ENCODE measurements at places on chromosomes 1 and 21.

- no peak for DNase-seq
Observed at GRCh38 chr1:41072051-41072450, 50.5 kb upstream of the SLFNL1 start.

DNA sequence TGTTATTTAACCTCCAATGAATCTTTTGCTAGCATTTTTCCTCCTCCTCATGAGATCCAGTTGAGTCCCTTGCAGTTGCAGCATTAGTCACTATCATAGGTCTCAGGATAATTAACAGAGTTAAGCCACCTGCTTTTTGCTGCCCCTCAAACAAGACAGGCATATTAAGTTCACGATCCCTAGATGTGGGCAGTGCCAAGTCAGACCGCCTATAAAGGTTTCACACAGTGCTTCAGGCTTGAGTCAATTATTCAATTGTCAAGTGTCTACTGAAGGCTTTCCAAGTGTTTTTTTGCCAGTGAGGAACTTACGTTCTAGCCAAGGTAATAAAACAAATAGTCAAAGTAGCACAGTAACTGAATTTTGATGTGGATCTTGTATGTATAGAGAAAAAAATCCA is 175.0 kb downstream of the DAB1 start:
- DNase-seq = no peak

DNA sequence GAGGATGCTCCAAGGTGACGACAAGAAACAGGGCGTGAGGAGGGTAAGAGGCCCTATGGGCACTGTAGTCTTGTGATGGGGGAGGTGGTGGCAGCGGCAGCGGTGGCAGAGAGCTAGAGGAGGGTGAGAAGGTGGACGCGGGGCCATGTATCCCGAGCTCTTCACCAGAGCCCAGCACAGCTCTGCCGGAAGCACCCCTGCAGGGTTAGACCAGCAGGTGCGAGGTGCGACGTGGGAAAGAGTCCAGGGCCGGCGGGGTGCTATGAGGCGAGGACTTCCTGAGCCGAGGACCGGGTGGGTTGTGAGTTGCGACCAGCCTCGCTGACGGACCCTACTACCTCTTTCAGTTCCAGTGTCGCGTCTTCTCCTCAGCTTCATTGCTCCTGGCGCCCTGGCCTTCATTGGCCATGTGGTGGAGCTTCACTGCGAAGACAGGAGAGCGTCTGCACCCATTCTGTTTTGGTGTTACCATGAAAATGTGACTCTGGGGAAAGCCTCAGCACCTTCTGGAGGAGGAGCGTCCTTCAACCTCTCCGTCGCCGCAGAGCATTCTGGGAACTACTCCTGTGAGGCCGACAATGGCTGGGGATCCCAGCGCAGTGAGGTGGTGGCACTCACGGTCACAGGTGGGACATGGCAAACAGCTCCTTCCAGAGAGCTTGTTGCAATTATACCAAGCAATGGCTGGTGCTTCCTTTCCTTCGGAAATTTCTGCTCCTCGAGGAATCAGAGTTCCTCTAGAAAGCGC is 67.9 kb upstream of the KIRREL1 start:
- no peak for DNase-seq

- DNase-seq = no peak
Observed at GRCh38 chr1:159207774-159208173, 3.1 kb downstream of the ACKR1 start.

DNA sequence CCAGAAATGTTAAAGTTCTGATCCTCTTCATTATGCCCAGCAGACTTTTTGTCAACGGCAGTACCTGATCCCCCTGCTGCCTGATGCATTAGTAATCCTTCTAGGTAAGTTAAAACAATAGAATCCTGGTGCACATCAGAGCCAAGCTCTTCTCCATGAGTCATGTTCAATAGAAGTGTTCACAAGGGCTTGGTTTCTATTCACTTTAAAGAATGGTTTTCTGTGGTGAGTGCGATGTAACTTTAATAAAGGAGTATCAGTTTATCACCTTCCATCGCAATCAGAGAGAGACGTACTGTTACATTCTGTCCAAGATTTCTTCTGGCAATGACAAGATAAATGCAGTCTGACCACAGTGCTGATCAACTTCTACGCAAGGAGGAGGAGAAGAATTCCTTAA is 96.8 kb downstream of the NRIP1 start:
- no peak for DNase-seq

DNA sequence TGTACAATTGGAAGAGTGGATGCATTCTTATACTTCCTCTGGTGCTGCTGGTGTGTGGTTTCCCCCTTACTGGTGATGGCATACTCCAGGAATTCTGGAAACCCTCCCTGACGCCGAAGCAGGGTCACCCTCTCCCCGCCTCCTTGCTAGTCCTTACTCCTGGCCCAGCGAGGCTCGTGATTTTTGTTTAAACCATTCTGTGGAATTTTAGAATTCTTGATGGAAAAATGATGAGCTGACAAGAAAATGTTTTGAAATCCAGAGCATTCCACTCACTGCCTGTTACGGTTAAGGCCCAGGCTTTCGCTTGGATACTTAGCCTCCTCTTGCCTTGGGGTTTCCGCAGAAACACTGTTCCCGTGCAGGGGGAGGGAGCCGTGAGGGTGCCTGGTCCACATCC is 41.1 kb downstream of the IL6R start:
- DNase-seq = no peak

DNA sequence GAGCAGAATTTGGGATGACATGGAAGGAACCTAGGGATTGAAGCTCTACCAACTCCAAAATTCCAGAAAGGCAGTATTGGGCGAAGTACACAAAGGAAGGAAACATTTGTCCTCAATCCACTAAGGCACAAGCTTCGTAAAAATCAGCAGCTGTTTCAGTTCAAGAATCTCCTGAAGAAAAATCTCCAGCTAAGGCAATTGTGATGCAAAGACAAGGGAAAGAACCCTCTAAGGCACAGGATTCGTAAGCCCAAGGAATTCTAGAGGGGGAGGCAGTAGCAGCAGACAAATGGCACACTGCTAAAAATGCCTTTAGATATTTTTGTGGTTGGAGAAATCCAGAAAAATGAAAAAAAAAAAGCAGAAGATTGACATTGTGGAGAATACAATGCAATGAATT is 64.5 kb upstream of the PLPPR5 start:
- no peak for DNase-seq

GRCh38 chr1:183276386-183277080 is 90.5 kb downstream of the LAMC2 start:
- DNase-seq = no peak

DNA sequence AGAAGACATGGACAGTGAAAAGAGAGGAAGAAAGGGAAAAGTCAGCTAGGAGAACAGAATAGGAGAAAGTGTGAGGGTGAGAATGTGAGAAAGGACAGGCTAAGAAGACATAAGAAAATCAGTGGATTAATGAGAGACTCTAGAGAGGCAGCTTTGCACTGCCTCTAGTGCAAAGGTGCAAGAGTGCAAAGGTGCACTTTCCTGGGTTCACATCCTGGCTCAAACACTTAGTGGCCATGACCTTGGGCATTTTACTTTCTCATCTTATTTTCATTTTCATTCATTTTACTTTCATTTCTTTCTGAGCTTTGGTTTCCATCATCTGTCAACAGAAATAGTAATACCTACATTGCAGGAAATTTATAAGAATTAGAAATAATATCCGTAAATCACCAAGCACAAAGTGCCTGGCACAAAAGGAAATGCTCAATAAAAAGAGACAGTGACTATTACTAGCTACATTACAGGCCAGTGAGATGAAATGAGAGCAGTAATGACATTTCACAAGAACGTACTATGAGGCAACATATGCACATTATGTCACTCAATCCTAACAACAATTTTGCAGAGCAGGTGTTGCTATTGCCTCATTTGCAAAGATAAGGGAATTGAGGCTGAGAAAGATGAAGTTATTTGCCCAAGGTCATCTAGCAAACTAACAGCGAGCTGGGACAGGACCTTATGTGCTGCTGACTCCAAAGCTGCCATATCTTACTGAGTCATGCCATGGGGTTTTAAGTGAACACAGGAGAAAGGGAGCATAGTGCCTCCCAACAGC is 107.0 kb upstream of the TLR5 start:
- DNase-seq = no peak

GRCh38 chr1:1298861-1299685 is 8.7 kb downstream of the ACAP3 start:
- DNase-seq = peak; percentile 71

GRCh38 chr21:45528028-45528705 is 14.1 kb downstream of the SLC19A1 start:
- DNase-seq = peak; percentile 34

DNA sequence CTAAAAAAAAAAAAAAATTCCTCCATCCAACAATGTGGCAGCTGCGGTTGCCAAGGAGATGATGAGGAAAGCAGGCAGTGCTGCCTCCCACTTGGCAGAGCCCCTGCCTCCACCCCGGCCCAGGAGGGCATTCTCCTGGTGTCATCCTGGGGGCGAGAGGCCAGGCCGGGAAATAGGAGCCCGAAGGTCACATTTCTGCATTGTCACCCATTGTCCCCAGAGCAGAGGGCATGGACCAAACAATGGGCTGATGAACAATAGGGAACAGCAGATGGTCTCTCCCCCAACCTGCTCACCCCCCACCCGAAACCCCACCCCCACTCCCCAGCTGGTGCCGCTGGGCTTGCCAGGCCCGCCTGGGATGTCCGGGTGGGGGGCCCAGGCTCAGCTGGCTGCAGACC is 37.3 kb downstream of the CAMK2N1 start:
- DNase-seq = no peak

DNA sequence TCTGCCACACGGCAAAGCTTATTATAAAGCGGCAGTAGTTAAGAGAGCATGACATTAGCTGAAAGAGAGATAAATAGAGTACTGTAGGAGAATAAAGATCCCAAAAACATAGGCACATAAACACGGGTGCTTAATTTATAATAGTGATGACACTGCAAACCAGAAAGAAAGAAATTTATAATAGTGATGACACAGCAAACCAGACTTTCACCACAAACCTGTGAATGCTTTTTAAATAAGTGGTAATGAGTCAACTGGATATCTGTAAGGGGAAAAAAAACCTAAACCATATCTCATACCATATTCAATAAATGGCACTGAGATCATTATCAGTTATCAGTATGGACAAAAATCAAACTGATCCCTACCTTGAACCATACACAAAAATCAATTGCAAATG is 25.5 kb downstream of the USP1 start:
- DNase-seq = no peak

- no peak for DNase-seq
Observed at GRCh38 chr1:233659495-233659894, 45.6 kb downstream of the KCNK1 start.

DNA sequence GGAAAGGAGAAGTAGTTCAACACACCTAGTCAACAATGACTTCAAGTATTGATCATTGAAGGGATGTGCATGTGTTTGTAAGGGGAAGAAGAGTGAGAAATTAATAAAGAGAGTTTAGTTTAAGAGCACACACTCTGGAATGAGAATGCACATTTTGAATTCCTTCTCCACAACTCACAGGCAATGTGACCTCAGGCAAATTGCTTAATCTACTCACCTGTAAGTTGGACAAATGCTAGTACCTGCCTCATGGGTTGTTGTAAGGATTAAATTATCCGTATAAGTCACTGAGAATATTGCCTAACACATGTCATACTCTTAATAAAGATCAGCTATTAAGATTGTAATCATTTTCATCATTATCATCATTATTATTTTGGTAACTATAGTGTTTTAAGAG is 204.0 kb upstream of the NFIA start:
- no peak for DNase-seq

- DNase-seq = no peak
Observed at GRCh38 chr1:181134543-181135436, 46.3 kb downstream of the IER5 start.

- no peak for DNase-seq
Observed at GRCh38 chr1:156601892-156602291, 613 bp upstream of the GPATCH4 start.

GRCh38 chr1:231683439-231684165 is 57.0 kb downstream of the DISC1 start:
- no peak for DNase-seq

GRCh38 chr1:117589544-117589943 is 16.3 kb upstream of the TENT5C start:
- DNase-seq = no peak

GRCh38 chr1:38039331-38040088 is 7.1 kb downstream of the POU3F1 start:
- no peak for DNase-seq

DNA sequence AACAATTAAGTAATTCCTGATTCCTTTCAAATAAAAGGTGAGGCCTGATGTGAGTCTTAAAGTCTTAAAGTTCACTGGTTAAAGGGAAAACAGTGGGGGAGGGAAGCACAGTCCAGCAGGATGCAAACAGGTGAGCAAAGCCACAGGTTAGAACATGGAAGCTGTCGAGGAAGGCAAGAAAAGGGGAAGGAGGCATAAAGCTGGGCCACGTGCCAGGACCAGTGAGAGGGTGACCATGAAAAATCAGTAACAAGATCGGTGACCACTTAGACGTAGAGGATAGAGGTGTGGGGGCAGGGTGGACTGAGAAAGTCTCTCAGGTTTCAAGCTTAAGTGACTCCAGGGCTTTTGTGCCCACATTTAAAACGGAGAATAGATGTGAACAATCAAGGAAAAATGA is 231.3 kb downstream of the SETD4 start:
- DNase-seq = no peak

- no peak for DNase-seq
Observed at GRCh38 chr21:15534450-15534886, 195.3 kb upstream of the USP25 start.

GRCh38 chr1:92902406-92902744 is 58.9 kb downstream of the DIPK1A start:
- DNase-seq = no peak

DNA sequence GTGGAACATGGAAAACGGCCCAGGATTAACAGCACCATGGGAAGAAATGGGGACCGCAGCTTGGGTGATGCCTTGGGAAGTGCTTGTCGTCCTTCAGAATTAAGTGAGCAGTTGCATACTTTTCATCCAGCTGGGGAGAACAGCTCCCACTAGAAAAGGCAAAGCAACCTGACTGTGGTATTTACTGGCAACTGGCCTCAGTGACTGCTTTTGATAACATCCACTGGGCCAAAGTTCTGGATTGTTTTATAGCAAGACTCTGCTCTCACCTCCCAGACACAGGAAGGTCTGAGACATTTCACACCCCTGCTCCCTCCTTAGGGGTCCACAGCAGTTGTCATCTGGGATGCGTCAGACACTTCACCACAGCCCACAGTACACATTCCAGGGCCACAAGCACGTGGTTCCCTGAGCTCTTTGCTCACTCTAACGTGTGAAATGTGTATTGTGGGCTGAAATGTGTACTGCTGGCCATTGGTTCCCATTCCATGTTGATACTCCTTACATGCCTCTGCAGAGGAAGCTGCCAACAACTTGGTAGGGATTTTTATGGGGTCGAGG is 6.6 kb downstream of the PAPPA2 start:
- no peak for DNase-seq
